ENCODE measurements at places on chromosomes 13 and 19.
A peak's percentile ranks its signal among the peaks of the same experiment; 100 is the strongest.

GRCh38 chr13:114243971-114244370 is 9.3 kb downstream of the CDC16 start:
- DNase-seq = no peak

DNA sequence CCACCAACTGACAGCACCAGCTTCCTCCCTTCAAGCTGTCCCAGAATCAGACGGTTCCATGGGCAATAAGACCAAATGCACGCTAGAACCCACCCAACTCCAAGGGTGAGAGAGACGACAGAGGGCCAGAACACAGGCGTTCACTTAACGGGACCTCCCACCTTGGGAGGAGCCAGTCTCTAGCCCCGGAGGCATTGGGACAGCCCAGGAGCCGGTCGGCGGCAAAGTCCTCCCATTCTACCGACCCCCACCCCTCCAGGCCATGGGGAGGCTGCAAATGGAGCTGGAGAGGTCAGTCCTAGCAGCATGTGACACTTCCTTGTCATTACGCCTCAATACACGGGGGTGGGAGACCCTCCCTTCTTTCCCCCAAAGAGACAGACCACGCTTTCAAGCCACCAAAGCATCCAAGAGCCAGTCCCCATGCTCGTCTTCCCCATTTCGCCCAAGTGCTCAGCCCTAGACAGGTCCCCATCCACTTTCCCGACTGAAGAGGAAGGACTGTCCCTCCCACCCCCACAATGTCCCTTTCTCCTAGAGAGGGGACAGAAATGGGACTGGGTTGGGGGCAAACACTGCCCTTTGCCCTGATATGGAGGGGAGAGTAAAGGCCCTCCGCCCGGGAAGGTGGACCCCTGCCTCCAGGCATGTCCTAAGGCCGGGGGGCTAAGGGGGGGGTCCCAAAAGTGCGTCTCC is 964 bp downstream of the KHSRP start:
- DNase-seq = no peak

DNA sequence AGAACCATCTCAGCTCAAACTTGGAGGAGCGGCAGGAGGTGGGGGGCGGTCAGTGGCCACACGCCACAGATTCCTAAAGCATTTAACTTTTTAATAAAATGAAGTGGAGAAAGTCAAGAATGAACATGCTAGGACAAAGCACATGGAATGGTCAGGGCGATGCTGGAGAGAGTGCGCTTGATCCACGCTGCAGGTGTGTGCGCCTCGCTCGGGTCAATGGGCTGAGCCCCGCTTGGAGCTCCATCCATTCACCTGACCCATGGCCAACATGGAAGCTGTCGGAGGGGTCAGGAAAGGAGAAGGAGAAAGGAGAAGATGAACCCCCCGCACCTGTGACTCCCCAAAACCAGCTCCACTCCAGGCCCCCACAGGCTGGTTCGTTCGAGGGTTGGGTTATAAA is 41.8 kb downstream of the SUGP2 start:
- no peak for DNase-seq

GRCh38 chr19:28358633-28359032 is 854.3 kb downstream of the UQCRFS1 start:
- DNase-seq = no peak

GRCh38 chr19:39083599-39083982 is 577 bp upstream of the ACP7 start:
- DNase-seq = no peak

DNA sequence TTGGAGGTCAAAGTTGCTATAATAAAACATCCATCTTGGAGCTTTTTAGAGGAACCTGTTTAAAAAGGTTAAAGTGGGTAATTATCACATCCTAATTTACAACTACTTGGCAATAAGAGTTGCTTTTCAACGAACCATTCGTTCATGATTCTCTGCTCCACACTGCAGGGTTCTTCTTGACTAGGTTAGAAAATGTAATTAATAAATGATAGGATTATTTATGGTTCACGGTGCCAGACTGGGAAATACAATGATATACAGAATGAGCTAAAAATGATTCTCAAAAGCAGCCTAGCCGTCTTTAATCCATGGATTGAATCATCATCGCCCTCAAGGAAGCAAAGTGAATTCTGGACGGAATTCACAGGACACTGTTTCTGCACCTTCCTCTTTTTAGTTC is 291.2 kb downstream of the TEX29 start:
- DNase-seq = no peak

GRCh38 chr13:71096421-71096820 is 770.6 kb downstream of the DACH1 start:
- no peak for DNase-seq

DNA sequence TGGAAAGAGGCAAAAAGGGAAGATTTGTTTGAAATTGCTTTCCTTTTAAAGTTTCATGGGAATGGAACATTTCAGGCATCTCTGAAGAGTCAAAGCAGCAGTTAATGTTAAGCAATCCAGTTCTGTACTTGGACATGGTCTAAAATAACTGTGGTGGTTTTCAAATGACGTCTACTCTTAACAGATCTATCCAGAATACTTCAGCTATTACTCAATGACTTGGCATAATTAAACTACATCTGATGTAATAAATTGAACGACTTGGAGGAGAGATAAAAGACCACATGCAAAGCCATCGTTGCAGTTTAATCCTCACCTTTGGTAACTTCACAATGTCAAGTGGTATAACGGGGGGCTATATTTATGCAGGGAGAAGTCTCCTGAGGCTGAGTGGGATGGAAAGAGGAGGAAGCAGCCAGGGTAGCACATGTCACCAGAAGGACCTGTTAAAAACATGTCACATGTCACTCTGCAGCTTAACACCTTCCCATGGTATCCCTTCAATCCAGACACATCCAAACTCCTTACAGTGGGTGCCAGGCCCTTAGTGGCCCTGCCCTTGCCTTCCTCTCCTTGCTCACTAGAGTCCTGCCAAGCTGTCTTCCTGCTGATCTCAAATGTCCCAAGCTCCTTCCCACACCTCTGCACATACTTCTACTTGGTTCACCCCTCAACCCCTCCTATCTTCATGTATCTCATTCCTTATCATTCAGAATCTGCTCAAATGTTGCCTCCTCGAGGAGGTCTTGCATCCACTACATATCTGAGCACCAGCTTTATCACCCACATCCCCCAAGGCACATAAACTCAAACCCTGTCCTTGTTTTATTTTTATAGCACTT is 327.8 kb downstream of the SUCLA2 start:
- DNase-seq = peak; percentile 93

GRCh38 chr19:51341976-51342580 is at the start of gene VSIG10L:
VSIG10L (minus strand) TSS chr19:51342139; CDS start chr19:51342124, 15 bp downstream.
- no peak for DNase-seq

GRCh38 chr13:66972659-66973058 is 257.5 kb downstream of the PCDH9 start:
- no peak for DNase-seq

DNA sequence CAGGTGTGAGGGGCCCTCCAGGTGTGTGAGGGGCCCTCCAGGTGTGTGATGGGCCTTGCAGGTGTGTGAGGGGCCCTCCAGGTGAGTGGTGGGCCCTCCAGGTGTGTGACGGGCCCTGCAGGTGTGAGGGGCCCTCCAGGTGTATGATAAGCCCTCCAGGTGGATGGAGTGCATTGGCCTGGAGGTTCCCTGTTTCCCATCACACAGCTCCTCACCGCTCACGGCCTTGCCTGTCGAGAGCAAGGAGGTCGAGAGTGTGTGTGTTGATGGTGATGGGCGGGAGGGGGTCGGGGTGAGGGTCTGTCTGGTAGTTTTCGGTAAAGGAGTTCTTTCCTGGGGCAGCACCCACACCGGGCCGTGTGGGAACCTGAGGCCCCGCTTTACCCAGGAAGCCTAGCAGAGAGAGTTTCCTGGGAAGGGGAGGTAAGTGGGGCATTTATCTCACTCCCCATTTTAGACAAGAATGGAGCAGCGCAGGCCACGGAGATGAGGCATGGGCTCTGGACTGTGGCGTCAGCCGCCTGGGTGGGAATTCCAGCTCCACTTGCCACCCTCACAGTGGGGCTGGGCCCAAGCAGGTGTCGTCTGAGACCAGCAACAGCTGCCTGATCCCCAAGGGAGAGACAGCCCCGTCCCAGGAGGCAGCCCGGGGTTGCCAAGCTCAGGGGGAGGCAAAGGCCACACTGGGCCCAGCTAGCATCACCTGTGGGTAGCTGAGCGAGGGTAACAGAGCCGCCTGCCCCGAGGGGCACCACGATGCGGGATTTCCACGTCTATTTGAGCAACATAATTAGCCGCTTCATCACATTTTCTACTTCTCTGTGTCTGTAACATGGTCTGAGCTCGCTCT is 10.9 kb upstream of the GAS6 start:
- DNase-seq = no peak

GRCh38 chr13:66992183-66992582 is 238.0 kb downstream of the PCDH9 start:
- no peak for DNase-seq

DNA sequence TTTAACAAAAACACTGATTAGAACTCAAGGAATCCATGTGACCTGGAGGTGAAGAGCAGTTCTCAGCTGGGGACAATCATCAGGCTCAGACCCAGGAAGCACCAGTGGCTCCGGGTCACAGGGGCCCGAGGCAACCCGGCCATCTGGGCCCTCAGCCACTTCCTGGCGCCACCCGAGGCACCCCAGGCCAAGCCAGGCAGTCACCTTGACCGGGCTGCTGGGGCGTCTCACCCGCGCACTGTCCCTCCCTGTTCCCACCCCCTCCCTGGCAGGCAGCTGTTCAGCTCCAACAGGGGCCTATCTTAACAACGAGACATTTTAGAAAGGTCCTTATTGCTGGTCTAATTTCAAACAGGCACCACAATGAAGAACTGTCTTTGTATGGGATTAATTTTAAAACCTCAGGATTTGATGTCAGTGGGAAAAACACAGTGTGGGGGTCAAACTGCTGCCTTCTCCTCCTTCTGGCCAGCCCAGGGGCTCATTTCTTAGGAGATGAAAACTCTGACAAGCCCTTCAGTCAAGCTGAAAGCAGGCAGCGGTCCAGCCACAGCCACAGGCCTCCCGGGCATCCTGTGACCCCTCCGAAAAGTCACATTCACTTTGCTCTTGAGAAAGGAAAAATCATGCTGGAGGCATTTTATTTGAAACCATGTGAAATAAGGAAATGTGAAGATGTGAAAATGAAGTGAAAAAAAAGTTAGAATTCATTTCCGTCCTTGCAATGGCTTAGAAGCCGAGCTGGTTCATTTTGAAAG is 83.3 kb downstream of the KCTD15 start:
- no peak for DNase-seq

- DNase-seq = no peak
Measured at GRCh38 chr13:41775251-41775650, 185.7 kb downstream of the VWA8 start.

DNA sequence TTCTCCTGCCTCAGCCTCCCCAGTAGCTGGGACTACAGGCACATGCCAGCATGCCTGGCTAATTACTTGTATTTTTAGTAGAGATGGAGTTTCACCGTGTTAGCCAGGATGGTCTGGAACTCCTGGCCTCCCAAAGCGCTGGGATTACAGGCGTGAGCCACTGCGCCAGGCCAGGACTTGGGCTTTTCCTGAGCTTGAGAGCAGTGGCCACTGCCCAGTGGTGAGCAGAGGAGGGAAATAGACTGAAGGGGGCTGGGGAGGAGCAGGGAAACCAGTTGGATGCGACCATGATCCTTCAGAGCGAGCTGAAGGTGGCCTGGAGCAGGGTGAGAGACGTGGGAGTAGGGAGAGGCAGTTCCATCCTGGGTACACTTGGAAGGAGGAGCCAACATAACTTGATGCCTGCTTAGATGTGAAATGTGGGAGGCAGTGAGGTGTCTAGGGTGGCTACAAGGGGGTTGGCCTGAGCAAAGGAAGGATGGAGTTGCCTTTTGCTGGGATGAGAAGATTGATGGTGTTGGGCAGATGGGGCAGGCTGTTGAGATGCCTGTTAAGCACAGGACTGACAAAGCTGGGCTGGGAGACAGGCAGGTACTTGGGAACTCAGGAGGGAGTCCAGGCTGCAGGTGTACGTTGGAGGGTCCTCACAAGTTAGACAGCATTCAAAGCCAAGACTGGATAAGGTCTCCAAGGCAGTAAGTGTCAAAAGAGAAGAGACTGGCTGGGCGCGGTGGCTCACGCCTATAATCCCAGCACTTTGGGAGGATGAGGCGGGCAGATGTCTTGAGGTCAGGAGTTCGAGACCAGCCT is 31.8 kb downstream of the KCTD15 start:
- no peak for DNase-seq

GRCh38 chr13:110855363-110855762 is 59.5 kb downstream of the ANKRD10 start:
- DNase-seq = no peak

- DNase-seq = no peak
Measured at GRCh38 chr13:95385798-95386197, 84.5 kb upstream of the ABCC4 start.

DNA sequence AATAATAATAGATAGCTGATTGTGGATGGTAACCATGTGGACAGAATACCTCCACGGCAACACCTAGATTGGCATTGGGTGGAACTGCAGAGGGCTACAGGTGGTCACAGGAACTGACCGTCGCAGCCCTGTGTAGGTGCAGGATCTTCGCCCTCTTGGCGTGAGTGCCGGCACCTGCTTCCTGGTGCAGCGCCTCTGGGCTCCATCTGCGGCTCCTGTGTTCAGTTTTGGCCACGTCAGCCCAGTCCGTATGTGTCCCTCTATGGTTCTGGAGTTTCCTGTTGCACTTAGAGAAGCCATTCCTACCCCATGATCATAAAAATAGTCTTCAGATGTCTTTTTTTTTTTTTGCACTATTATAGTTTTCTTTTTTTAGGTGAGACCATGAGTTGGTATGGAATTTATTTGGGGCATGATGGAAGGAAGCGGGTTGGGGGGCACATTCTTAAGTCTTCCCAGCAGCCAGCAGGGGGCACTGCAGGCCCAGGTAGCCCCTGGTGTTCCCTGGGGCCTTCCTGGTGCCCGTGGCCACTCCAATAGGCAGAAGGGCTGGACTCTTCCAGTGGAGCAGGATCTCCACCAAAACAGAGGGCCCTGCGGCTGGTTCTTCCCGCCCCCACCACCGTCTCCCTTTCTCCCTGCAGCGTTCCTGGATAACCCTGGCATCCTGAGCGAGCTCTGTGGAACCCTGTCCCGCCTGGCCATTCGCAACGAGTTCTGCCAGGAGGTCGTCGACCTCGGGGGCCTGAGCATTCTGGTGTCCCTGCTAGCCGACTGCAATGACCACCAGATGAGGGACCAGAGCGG is 10.1 kb upstream of the SLC25A42 start:
- no peak for DNase-seq

All from GM04503 (cell line).